ENCODE measurements at places on chromosomes 13 and 19.

DNA sequence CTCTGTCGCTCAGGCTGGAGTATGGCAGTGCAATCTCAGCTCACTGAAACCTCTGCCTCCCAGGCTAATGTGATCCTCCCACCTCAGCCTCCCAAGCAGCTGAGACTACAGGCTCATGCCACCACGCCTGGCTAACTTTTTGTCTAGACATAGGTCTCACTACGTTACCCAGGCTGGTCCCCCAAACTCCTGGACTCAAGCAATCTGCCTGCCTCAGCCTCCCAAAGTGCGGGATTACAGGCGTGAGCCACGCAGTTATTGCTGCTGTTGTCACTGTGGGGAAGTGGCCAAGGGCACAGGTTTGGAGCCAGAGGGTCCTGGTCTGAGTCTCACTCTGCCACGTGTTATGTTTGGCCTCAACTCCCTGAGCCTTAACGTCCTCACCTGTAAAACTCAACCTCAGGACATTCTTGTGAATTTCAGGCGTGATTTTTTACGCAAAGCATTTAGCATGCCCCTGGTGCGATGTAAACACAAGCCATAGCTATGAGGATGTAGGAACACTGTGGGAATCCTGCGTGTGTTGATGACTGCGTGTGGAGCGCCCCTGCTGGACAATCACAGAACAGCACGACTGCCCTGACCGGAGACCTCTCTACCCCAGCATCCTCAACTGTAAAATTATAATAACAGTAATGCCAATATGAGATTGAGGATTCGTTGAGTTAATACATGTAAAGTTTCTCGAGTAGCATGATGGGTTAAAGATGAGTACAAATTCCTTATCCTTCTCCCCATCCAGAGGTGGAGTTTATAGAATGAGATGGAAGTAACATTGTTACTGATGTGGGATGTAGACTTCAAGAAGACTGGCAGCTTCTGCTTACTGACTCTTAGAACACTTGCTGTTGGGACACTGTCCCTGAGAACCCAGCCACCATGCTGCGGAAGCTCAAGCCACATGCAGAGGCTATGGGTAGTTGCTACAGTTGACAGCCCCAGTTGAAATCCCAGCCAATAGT is 41.8 kb upstream of the PNMA8B start:
- peak; percentile 45 for DNase-seq

DNA sequence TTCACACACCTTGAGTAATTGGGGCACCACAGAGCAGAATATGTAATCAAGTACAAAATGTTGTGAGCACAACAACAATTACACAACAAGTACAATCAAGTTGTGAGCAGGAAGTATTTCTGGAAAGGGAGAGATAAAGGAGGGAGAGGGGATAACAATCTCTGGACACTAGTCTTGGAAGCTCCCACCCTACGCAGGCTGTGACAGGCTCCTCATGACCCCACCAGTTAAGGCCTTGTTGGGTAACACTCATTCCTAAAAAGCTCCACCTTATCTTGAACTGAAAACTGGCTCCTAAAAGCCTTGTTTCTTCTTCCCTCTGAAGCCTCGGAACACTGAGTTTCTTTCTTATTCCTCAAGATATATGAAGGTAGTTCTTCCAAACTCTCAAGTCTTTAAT is 806.0 kb downstream of the UQCRFS1 start:
- no peak for DNase-seq

DNA sequence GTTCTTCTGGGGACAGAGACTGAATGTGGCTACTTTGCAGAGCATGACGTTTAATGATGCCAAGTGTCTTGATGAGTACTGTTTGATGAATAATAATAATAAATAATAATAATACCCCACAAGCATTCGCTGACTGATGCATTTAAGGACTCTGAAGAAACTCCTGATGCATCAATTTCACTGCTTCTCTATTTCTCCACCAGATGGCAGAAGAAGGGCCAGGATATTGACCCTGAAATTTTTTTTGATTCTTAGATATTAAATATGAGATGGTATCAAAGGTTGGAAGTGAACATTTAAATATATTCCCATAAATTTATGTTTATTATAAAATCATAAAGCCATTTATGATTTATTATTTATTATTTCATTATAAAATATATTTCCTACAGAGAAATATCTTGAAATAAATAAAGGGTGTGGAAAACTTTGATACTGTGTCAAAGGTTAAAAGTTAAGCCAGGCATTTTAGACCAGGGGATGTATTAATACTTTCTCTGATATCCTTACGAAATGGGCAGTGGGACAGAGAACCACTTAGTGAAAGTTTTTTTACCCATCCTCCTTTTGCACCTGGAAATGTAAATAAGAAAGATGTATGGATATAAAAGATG is 170.9 kb downstream of the LACC1 start:
- DNase-seq = no peak

GRCh38 chr19:4742723-4743646 is 19.3 kb upstream of the DPP9 start:
- no peak for DNase-seq

GRCh38 chr19:37905946-37906868 is at the start of gene WDR87:
Gene WDR87, minus strand, starts transcription at chr19:37906594. Its CDS starts 8,355 bp downstream, at chr19:37898239.
- peak; percentile 13 for DNase-seq
